HepG2 (cell line): ENCODE measurements at places on chromosomes 3 and 15.

GRCh38 chr15:39801641-39802309 lies 19.1 kb upstream of the FSIP1 start:
- DNase-seq: peak; percentile 36
- no peaks in the 10 kb centered on the region for H3K4me1 ChIP-seq
- no peaks in the 10 kb centered on the region for H3K36me3 ChIP-seq
- H3K27me3 ChIP-seq: no peaks in the 10 kb centered on the region
- H3K4me3 ChIP-seq: no peak overlapping the region

GRCh38 chr3:3587647-3587972 lies 211.6 kb upstream of the LRRN1 start:
- no peaks in the 10 kb centered on the region for H3K36me3 ChIP-seq
- H3K4me1 ChIP-seq: no peaks in the 10 kb centered on the region
- DNase-seq: no peak
- no peak overlapping the region for H3K4me3 ChIP-seq
- H3K27me3 ChIP-seq: no peaks in the 10 kb centered on the region

GRCh38 chr3:131602011-131602779 lies 99.4 kb upstream of the MRPL3 start:
- H3K27ac ChIP-seq: no peak overlapping the region
- H3K4me3 ChIP-seq: no peak overlapping the region
- H3K27me3 ChIP-seq: no peaks in the 10 kb centered on the region
- peaks cover 8% of the 10 kb centered on the region; the same call in 1 of the 2 replicates for H3K4me1 ChIP-seq

DNA sequence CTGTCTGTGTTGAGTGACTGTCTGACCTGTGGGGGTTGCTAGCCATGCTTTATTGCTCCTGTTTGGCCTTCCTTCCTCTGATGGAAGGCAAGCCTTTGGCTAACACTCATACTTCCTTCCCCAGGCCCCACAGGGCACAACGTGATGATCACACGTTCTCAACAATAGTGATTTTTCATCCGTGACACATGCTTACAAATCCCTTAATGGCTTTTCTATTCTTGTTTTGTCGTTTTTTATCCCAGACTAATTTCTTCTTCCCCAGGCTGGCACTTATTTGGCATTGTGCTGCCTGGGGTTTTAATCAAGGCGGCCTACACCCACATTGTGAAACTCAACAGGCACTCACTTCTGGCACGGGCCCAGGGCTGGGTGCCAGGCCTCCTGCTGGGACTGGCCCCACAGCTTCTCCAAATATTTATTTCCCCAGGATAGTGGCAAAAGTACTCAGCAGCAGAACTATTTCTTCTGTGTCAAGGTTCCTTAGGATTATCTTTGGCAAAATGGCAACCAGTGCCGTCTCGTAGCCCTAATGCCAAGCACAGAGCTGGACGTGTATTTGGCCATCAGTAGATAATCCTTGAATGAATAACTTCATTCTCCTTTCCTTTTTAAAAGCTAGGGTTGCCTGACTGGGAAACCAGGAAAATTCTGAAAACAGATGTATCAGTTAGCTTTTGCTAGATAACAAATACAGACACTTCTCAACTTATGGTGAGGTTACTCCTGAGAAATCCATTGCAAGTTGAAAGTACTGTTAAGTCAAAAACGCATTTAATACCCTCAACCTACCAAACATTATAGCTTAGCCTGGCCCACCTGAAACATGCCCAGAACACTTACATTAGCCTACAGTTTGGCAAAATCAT lies 30.6 kb downstream of the CMTM7 start:
- H3K27ac ChIP-seq: no peak overlapping the region
- H3K4me3 ChIP-seq: no peak overlapping the region
- H3K27me3 ChIP-seq: no peaks in the 10 kb centered on the region
- DNase-seq: no peak
- no peaks in the 10 kb centered on the region for H3K36me3 ChIP-seq
- H3K4me1 ChIP-seq: peaks cover 47% of the 10 kb centered on the region

- H3K27me3 ChIP-seq: no peaks in the 10 kb centered on the region
- H3K4me1 ChIP-seq: peaks cover 20% of the 10 kb centered on the region
- no peak overlapping the region for H3K4me3 ChIP-seq
- no peaks in the 10 kb centered on the region for H3K36me3 ChIP-seq
- H3K27ac ChIP-seq: no peak overlapping the region
Measured at GRCh38 chr3:122580470-122580869, 3.0 kb downstream of the PARP15 start.

- no peak for DNase-seq
- H3K27ac ChIP-seq: no peak overlapping the region
- H3K36me3 ChIP-seq: peaks cover 5% of the 10 kb centered on the region; the same call in 1 of the 2 replicates
- no peak overlapping the region for H3K4me3 ChIP-seq
Measured at GRCh38 chr3:120780977-120781376, 38.4 kb downstream of the GTF2E1 start.

DNA sequence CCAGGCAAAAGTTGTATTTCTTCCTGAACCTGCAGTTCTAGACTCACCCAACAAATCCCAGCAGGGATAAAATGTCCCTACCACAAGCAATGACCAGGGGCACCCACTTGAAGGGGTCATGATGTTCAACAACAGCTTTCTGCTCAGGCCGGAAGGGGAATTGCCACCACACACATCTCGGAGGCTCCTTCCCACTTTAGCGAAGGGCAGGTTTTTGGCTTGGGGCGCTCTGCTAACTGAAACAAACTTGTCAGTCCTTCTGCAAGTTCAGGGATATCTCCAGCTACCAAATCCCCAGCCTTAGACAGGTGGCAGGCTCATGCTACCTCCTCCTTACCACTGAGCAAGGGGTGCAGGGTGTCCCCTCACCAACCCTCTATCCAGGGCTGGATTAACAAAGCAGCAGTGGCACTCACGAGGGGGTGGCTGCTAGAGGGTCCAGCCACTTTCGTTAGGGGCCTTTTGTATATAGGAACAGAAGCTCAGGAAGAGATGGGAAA lies 2.2 kb downstream of the ADCY5 start:
- H3K4me1 ChIP-seq: peaks cover 19% of the 10 kb centered on the region
- H3K27me3 ChIP-seq: peaks cover 34% of the 10 kb centered on the region; the same call in 2 of the 3 replicates
- H3K27ac ChIP-seq: no peak overlapping the region
- no peak for DNase-seq

DNA sequence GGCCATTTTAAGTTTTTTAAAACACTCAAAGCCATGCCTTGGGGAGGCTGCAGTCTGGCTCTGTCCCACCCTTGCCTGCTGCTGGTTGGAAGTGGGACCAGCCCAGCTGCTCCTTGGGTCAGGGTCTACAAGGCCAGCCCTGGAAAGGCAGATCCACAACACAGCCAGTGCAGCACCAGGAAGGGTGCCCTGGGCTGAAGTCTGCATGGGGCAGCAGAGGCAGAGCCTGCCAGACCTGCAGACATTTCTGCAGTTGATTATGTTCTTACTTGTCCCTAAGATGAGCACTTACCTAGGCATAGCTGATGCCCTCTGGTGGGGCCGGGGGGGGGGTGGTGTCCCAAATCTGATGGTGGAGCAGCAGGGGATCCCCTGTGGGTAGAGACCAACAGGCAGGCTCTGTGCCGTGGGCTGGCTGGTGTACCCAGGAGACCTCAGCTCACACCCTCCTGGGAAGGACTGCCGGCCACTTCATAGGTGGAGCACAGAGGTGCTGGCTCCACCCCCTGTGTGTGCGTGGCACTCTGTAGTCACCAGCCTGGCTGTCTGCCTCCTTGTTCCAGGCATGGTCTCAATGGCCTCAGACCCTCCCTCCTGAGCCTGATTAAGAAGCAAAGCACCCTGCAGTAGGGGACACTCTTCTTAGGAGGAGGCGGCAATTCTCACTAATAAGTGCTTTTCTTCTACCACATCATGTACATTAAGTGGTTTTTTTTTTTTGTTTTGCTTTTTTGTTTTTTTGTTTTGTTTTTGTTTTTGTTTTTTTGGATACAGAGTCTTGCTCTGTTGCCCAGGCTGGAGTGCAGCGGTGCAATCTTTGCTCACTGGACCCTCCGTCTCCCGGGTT lies 97.4 kb upstream of the KLF13 start:
- peak overlapping the region; percentile 40; the same call in 1 of the 2 replicates for H3K4me3 ChIP-seq
- H3K27ac ChIP-seq: peak overlapping the region; percentile 60
- H3K4me1 ChIP-seq: peaks cover 24% of the 10 kb centered on the region
- H3K27me3 ChIP-seq: no peaks in the 10 kb centered on the region
- DNase-seq: peak; percentile 58

GRCh38 chr15:72169921-72170611 lies 27.5 kb downstream of the GRAMD2A start:
- no peak overlapping the region for H3K27ac ChIP-seq
- H3K27me3 ChIP-seq: peaks cover 6% of the 10 kb centered on the region; the same call in 1 of the 2 replicates
- no peak for DNase-seq
- H3K36me3 ChIP-seq: no peaks in the 10 kb centered on the region
- H3K4me3 ChIP-seq: no peak overlapping the region

GRCh38 chr3:32959371-32959770 lies 7.9 kb downstream of the CCR4 start:
- H3K36me3 ChIP-seq: no peaks in the 10 kb centered on the region
- no peak for DNase-seq
- H3K27ac ChIP-seq: no peak overlapping the region
- peaks cover 26% of the 10 kb centered on the region for H3K4me1 ChIP-seq
- no peak overlapping the region for H3K4me3 ChIP-seq

- peak; percentile 12 for DNase-seq
- peak overlapping the region; percentile 73 for H3K27ac ChIP-seq
- no peaks in the 10 kb centered on the region for H3K27me3 ChIP-seq
- peaks cover 22% of the 10 kb centered on the region for H3K36me3 ChIP-seq
- peak overlapping the region; percentile 97 for H3K4me3 ChIP-seq
- peaks cover 22% of the 10 kb centered on the region for H3K4me1 ChIP-seq
Measured at GRCh38 chr15:65132878-65133547, 595 bp downstream of the PDCD7 start.

DNA sequence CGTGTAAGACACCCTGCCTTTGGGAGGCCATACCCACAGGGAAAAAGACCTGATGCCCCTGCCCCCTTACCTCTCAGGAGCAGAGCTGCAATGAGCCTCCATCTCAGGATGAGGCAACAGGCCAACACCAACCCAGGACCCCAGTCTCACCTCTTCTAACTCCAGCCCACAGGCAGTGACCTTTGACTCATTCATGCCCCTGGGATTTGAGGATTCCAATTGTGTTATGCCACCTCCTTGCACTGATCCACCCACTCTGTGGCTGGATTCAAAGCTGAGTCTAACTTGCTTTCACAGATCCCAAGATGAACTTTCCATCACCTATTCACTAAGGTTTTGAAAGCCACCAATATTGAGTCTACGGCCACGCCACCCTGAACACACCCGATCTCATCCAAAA lies 64.7 kb downstream of the MINAR1 start:
- H3K27me3 ChIP-seq: no peaks in the 10 kb centered on the region
- H3K27ac ChIP-seq: no peak overlapping the region
- no peaks in the 10 kb centered on the region for H3K36me3 ChIP-seq
- H3K4me3 ChIP-seq: no peak overlapping the region
